Stomach (tissue), 19 donors: ENCODE measurements at places on chromosomes 5 and 9. TPM values are rescaled to one million over a fixed set of nuclear protein-coding genes. Genes with fewer than 3 reads are reported as not detected.
A peak's percentile ranks its signal among the peaks of the same experiment; 100 is the strongest.

GRCh38 chr5:58235299-58235698, 224.6 kb downstream of the PLK2 start:
- no peak for DNase-seq

Gene NRG2
- 0.25 TPM for polyA plus RNA-seq

Gene SETD9
- polyA plus RNA-seq: 11.1 TPM

GRCh38 chr5:93610581-93611272, 27.7 kb downstream of the NR2F1 start:
- DNase-seq: no peak

Gene GRM6
- not detected for polyA plus RNA-seq

- DNase-seq: no peak
Observed at GRCh38 chr5:141641634-141642267, 5.0 kb downstream of the RELL2 start.

GRCh38 chr5:149223081-149223848, 48.4 kb upstream of the AFAP1L1 start:
- DNase-seq: no peak

GRCh38 chr5:67623078-67623477, 426.5 kb upstream of the CD180 start:
- DNase-seq: no peak

Gene CDH6
- 0.31 TPM for polyA plus RNA-seq

Gene CCNJL
- 4.5 TPM for polyA plus RNA-seq

GRCh38 chr5:87551911-87552310, 139.2 kb upstream of the CCNH start:
- peak; percentile 48 for DNase-seq

DNA sequence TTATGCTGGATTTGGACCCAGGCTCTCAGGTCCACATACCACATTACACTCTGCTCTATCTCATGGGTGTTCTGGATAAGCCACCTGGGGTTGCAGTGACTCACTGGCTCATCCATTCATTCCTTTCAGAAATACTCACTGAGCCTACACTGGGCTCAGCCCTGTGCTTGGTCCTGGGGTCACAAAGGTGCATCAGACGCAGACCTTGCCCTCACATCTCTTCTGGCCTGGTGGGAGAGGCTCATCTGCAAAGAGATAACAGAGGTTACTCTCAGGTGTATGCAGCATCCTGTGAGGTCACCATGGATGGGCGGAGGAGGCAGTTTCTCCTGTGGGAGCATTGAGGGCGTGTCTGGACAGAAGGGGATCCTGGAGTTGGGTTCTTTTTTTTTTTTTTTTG, 12.1 kb downstream of the CDHR2 start:
- DNase-seq: no peak

DNA sequence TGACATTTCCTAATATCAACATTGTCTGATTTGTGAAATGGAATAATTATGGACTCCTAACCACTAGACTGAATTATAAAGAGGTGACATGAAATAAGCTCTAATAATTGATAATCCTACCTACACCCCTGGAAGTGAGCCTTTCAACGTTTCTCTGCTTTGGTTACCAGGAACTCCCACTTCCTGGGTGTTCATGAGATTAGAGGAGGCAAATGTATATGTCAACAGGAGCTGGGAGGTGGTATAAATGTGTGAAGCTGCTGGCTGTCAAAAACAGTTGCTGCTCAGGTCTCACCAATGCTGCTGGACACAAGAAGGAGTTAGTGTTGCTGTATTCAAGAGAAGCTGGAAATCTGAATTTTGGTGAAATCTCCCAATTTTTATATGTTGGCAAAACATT, 96.8 kb downstream of the CAMK4 start:
- DNase-seq: no peak
